Iris pigment epithelial cell (primary cell): ENCODE measurements at places on chromosomes 7 and 10.

DNA sequence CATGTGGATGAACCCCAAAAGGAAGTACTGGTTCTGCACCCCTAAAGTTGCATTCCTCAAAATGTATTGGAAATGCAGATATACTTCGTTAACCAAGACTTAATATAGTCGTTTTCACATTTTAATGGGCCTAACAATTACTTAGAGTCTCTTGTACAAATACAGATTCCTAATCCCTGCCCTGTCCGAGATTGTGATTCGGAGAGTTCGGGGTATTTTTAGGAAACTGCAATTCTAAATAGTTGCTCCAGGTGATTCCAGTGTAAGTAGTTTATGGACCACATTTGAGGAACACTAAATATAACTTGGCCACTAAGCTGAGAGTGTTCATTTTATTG lies 830 bp downstream of the TRUB1 start:
- DNase-seq = no peak

GRCh38 chr7:106354822-106355221 lies 70.0 kb upstream of the NAMPT start:
- no peak for DNase-seq

- no peak for DNase-seq
Observed at GRCh38 chr7:135693558-135693957, 31.2 kb downstream of the STMP1 start.

- no peak for DNase-seq
Observed at GRCh38 chr7:31123321-31123720, 71.2 kb downstream of the ADCYAP1R1 start.

GRCh38 chr10:28533571-28534304 lies 820 bp downstream of the WAC start:
- DNase-seq = peak; percentile 39
